Right atrium auricular region (tissue), 2 donors: ENCODE measurements at places on chromosomes 11 and 22. TPM values are rescaled to one million over a fixed set of nuclear protein-coding genes. Genes with fewer than 3 reads are reported as not detected.

GRCh38 chr22:47783433-47784366 is 1021.2 kb downstream of the TBC1D22A start:
- DNase-seq = peak; percentile 32

DNA sequence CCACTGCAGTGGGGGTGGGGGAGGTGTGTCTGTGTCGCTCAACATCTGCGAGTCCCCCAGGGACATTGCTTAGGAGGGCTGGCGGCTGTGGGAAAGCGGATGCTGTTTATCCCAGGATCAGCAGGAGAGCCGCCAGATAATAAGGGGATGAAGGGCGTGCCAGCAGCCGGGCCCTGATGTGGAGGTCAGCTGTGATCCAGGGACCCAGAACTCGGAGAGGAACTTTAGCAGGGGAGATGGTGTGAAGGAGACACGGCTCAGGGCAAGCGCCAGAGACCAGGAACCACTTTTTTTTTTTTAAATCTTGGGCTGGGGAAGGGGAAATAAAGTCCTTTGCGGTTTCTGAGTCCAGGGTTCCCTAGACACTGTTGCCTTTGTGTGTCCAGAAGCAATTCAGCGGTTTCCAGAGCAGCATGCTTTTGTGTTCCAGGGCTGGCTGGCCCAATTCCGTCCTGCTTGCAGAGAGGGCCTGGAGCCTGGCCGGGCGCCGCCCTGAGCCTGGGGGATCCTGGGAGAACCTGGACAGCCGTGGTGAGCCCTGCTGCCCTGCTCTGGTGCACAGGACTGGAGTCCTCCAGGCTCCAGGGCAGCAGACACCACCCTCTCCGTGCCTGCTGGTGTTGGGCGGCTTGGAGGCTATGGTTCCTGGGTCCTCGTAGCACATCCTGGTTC is at the start of gene GRAMD4:
Gene GRAMD4 (plus strand): TSS at position 557 of the 672 bp plus-strand sequence. CDS start 6,414 bp downstream, outside the sequence.
- DNase-seq = no peak

- DNase-seq = no peak
These were observed 8.6 kb downstream of the SIGIRR start for GRCh38 chr11:405954-406795.

GRCh38 chr11:73171436-73172161 is 29.5 kb upstream of the FCHSD2 start:
- no peak for DNase-seq

GRCh38 chr11:20097319-20098221 is 62.7 kb downstream of the DBX1 start:
- no peak for DNase-seq

GRCh38 chr11:134536219-134536618 is 124.2 kb upstream of the B3GAT1 start:
- no peak for DNase-seq

The ZC3H7B gene
- total RNA-seq = 33.3 TPM
